AG04450 (cell line): ENCODE measurements at places on chromosomes 4 and X.

DNA sequence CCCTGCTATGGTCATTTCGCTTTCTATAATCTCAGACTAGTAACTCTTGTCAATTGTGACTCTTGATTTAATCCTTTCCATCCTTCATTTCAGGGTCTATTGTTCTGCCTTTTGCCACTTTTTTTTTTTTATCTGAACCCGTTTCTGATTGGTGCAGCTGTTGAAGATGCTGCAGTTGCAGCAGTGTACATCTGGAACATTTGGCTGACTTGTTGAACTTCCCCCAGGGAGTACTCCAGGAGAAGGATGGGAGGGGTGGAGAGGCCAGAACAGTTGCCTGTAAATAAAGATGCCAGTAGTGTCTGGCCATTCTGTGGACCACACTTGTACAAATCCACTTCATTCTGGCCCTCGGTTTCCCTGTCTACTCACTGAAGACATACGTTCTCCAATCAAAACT, 1.0 kb upstream of the EDA start:
- DNase-seq = no peak

GRCh38 chrX:111928456-111928855, 52.5 kb downstream of the TRPC5OS start:
- DNase-seq = no peak

DNA sequence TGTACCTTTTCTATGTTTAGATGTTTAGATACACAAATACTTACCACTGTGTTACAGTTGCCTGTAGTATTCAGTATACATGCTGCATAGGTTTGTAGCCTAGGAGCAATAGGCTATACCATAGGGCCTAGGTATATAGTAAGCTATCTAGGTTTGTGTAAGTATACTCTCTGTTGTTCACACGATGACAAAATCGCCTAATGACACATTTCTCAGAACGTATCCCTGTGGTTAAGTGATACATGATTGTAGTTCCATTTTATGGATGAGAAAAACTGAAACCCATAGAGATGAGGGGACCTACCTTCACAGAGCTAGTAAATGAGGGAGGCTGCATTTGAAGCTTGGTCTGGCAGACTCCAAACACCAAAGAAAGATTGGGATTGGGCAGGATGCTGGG, 79.4 kb upstream of the EFNB1 start:
- no peak for DNase-seq

DNA sequence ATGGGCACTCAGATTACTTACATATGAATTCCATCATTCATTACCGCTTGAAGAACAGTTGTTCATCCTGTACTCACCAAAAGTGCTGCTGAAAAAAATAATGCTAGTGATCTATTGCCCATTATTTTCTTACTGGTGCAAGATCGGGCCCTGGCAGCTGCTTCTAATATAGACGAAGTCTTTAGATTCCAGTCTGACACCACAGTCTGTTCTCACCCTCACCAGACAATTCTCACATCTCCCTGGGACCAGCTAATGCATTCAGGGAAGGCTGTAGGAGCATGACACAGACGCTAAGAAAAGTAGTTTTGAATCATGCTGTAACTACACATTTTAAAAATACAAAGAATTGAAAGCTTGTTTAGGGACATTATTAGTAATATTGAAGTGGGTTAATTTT, 13.8 kb downstream of the GEMIN8 start:
- DNase-seq = no peak

DNA sequence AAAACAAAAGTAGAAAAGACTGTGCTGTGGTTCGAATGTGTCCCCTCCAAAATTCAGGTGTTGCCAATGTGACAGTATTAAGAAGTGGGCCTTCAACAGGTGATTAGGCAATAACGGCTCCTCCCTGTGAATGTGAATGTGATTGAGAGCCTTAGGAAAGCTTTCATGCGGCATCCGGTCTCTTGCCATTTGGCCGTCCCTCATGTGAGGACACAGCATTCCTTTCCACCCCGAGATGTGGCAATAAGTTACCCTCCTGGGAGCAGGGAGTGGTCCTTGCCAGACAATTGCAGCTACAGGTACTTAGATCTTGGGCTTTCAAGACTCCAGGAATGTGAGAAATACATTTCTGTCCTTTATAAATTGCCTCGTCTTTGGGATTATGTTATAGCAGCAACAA, 129.3 kb downstream of the CPEB2 start:
- DNase-seq = no peak

GRCh38 chrX:38175139-38175538, 45.5 kb downstream of the SRPX start:
- no peak for DNase-seq

GRCh38 chrX:69211701-69212100, 46.4 kb upstream of the PJA1 start:
- no peak for DNase-seq

DNA sequence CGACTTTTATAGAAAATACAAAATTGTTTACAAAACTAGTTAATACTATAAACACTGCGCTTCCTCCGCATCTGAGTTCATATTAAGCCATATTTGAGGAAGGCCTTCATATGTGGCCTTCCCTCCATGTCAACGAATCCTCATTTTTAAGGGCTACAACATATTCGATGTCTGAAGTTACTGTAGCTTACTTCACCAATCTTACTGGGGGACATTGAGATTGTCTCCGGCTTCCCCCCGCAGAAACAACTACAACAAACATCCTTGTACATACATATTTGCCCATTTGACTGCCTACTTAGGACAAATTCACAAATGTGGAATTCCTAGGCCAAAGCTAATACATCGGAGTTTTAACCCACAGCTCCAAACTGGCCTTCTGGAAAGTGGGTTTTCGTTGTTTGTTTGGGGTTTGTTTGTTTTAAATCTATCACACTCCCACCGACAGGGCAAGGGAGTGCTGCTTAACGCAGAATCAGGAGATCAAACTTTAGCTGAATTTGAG, 581 bp upstream of the FAM114A1 start:
- no peak for DNase-seq

DNA sequence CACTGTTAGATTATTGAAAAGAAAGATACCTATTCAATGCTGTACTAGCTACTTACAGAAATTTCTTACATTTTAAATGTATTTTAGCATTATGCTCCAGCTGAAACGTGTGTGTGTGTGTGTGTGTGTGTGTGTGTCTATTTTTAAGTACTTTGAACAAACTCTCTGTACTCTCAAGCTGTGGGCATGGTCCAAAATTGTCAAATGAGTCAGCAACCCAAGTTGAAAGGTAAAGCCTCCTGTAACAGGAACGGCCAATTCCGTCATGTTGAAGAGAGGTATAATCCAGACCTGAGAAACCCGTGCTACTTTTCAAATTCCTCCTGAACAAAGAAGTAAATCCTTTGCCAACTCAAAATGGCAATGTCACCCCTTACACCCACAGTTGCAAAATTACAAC, 20.5 kb downstream of the MAOB start:
- DNase-seq = no peak
